Iris pigment epithelial cell (primary cell): ENCODE measurements at places on chromosomes 4 and X.

DNA sequence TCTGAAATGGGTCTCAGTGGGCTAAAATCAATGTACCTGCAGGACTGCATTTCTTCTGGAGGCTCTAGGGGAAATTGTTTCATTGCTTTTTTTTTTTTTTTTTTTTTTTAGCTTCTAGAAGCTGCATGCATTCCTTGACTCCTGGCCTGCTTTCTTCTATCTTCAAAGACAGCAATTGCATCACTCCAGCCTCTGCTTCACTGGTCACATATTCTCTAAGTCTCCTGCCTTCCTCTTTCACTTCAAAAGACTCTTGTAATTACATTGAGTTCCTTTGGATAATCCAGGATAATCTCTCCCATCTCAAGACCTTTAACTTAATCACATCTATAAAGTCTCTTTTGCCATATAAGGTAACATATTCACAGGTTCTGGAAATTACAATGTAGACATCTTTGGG, 11.3 kb upstream of the PCYT1B start:
- DNase-seq, result no peak

DNA sequence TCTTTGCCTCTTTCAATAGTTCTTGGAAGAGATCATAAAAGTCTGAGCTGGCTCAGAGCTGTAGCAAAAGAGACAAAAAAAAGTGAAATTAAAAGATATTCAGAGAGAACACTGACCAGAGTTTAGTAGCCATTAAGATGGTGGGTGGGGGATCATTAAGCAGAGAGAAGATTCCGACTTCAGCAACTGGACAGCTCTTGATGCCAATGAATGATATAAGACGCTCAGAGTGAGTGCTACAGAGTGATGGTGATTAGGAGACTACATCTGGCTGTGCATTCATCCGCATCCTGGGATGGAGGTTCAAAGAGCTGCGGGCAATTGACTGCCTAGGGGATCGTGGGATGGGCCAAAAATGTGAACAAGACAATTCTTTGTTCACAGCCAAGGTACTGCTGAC, 178.5 kb downstream of the PACRGL start:
- no peak for DNase-seq

DNA sequence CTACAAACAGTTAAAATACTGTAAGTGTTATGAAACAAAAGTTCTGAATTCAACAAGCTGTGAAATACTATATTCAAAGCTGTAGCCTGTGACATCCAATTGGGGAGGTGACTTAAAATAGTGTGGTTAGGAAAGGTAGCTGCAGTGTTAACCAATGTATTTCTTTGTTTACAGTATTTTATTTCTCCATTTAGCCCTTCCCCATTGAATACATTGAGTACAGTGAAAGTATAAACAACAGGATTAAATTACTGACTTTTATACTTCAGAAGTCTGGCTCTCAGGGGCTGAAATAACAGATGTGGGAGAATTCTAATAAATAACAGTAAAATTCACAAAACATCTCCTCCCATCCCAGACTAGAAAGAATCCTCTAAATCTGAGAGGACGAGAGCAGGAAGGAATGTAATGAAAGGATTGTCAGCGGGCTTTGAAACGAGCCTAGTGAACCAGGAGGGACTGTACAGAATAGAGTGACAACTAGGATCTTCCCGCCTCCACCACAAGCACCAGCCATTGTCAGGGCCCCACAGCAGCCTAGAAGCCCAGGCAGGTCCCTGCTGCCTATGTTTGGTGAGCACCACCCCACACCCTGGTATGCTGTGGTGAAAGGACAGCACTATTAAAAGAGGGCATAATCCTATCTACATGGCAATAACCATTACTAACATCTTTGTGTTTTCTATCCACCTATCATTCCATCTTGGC, 73.7 kb downstream of the SPCS3 start:
- peak; percentile 48 for DNase-seq

GRCh38 chr4:108586778-108587177, 33.6 kb upstream of the RPL34 start:
- DNase-seq, result no peak

- no peak for DNase-seq
Measured at GRCh38 chrX:25004485-25005032, 11.2 kb downstream of the ARX start.
